ENCODE measurements at places on chromosomes 16 and 17. TPM values are rescaled to one million over a fixed set of nuclear protein-coding genes. Genes with fewer than 3 reads are reported as not detected.

BICDL2 gene
- 17.1 TPM for total RNA-seq

SALL1 gene
- total RNA-seq: 41.5 TPM

DNA sequence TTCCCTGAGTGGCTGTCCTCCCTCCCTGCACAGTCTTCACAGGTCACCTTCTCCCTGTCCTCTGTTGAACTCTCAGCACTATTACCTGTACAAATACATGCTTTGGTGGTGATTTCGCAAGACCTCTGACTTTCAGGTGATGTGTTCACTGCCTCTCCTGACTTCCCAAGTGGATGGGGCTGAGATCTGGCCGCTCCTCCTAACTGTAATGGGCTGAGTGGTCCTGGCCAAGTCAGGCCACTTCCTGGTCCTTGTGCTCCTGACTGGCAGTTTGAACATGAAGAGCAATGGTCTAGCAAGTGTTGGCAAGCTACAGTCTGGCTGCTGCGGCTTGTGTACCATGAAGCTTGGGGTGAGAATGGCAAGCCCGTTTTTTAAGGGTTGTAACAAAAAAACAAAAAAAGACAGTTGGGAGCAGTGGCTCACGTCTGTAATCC, 11.7 kb upstream of the TMED6 start:
- peak; percentile 58 for DNase-seq

- no peak for DNase-seq
Measured at GRCh38 chr17:4987767-4988567, 492 bp upstream of the CAMTA2 start.

DNA sequence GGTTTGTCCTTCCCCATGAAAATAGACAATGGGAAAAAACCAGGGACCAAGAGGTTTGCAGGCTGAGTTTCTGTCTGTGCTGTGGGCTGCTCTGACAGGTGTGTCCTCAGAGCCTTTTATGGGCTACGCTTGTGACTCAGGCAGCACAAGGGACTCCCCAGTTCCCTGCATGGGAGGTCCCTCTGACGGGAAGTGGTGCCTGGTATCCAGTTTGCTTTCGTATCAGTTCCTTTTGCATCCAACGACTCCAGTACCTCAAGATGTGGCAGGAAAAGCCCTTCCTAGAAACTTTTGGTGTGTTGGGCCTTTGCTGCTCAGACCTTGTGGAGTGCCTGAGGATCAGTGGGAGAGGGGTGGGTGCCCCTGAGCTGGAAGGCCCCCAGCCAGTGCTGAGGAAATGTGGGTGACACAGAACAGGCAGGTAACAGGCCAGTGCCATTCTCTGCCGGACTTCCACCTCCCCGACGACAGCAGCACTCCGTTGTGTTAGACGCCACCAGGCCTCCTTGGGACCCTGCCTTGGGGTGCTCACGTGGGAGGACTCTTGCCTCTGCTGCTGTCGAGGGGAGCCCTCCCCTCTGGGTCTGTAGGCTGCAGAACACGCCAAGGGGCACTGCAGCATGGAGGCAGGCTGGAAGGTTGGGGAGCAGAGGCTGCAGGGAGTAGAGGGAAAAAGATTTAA, 38.4 kb upstream of the IRF8 start:
- DNase-seq: no peak

GRCh38 chr16:57146735-57147134, 39.1 kb downstream of the PSME3IP1 start:
- DNase-seq: no peak

Measured in thyroid gland (tissue), 4 donors.